WTC11 (cell line): ENCODE measurements at places on chromosomes 2 and 18. TPM values are rescaled to one million over a fixed set of nuclear protein-coding genes. Genes with fewer than 3 reads are reported as not detected.

MYO1B gene
- total RNA-seq, result 39.0 to 43.6 TPM (median 43.5 TPM) in 3 replicates

RUFY4 gene
- 0.31 to 0.64 TPM (median 0.57 TPM) in 3 replicates for total RNA-seq

COLEC11 gene
- total RNA-seq, result 0.69 to 1.3 TPM (median 0.87 TPM) in 3 replicates

CCDC85A gene
- 0.22 to 0.27 TPM (median 0.25 TPM) in 3 replicates for total RNA-seq

FAM161A gene
- 11.0 to 12.4 TPM (median 11.9 TPM) in 3 replicates for total RNA-seq

IER3IP1 gene
- total RNA-seq, result 6.7 to 7.7 TPM (median 7.3 TPM) in 3 replicates

- H3K27ac ChIP-seq, result no peak overlapping the region
- no peaks in the 10 kb centered on the region for H3K27me3 ChIP-seq
- no peak for DNase-seq
- H3K4me3 ChIP-seq, result no peak overlapping the region
Observed at GRCh38 chr2:10526281-10527000, 78.3 kb upstream of the ODC1 start.

GRCh38 chr2:204389120-204389519 is 156.2 kb upstream of the PARD3B start:
- DNase-seq, result no peak
- H3K27ac ChIP-seq, result no peak overlapping the region
- no peak overlapping the region for H3K4me3 ChIP-seq
- H3K27me3 ChIP-seq, result no peaks in the 10 kb centered on the region
- no peaks in the 10 kb centered on the region for H3K36me3 ChIP-seq

DNA sequence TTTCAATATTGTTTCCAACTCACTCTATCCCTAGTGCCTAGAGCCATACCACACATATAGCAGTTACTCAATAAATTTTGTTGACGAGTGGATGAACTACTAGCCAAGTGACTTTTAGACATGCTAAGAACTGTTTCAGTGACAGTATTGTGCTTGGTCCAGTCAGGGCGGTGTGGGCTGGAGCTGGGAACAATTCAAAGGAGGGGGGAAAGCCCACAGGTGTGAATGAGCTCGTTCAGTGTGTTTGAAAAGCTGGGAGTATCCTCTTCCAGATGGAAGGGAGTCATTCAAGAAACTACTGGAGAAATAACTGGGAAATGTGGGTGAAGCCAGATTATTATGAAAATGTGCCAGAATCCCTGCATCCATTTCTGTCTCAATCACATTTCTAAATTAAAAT is 1.7 kb upstream of the SERPINE2 start:
- no peaks in the 10 kb centered on the region for H3K36me3 ChIP-seq
- H3K27me3 ChIP-seq, result peaks cover 60% of the 10 kb centered on the region
- no peak for DNase-seq
- H3K27ac ChIP-seq, result no peak overlapping the region
- H3K4me1 ChIP-seq, result peaks cover 24% of the 10 kb centered on the region
- H3K4me3 ChIP-seq, result peak overlapping the region; percentile 9; the same call in 1 of the 2 replicates

DNA sequence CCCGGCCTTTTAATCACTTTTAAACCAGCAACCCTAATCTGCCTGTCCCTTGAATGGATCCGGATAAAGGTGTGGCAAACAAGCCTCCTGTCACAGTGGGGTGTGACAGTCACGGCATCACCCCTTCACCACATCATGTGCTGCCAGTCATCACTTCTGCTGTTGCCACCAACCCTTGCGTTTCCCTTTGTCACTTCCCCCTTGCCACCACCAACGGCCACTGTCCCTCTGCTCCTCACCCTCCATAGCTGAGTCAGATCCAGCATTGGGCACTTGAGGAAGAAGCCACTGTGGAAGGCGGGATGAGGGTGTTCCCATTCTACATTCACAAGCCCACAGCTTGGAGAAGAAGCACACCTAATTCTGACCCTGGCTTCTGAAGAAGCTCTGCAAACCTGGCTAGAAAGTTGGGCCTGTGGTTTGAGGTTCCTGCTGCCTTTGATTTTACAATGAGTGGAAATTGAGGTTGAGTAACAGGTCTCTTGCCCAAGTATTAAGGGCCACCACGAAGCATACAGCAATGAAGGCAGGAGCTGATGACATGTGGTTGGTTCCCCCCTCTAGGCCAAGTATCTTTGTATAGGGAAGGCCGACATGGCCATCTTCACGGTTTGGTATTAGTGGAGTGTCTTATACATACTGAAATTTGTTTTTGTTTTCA is 22.9 kb upstream of the DARS1 start:
- no peak overlapping the region for H3K27ac ChIP-seq
- peaks cover 13% of the 10 kb centered on the region for H3K36me3 ChIP-seq
- DNase-seq, result no peak
- H3K4me3 ChIP-seq, result no peak overlapping the region

- H3K27me3 ChIP-seq, result no peaks in the 10 kb centered on the region
- peaks cover 5% of the 10 kb centered on the region; the same call in 1 of the 2 replicates for H3K36me3 ChIP-seq
- DNase-seq, result no peak
- H3K4me1 ChIP-seq, result peaks cover 23% of the 10 kb centered on the region
- peak overlapping the region; percentile 57 for H3K27ac ChIP-seq
Observed at GRCh38 chr18:9630444-9630843, 16.1 kb upstream of the PPP4R1 start.

DNA sequence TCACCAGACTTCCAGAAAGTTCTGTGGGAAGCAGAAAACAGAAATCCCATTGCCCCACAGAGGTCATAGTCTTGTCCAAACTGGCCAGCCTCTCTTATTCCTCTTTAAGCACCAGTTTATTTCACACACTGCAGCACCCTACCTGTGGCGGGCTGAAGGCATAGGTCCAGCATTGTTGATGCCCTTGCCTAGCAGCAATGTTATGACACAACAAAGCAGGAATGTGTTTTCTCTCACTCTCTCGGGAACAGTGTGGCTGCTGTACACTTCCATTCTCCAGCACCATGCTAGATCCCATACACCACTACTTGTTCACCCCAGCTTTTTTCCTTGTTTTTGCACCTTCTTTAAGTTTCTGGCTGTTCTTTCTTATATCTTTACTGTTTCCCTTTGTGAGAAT is 181.6 kb downstream of the DNAH6 start:
- DNase-seq, result no peak
- H3K36me3 ChIP-seq, result 0 out of 2 replicates have a peak, but pooled peaks cover 2% of the 10 kb centered on the region
- H3K27me3 ChIP-seq, result no peaks in the 10 kb centered on the region
- no peak overlapping the region for H3K4me3 ChIP-seq
- peaks cover 2% of the 10 kb centered on the region; the same call in 1 of the 2 replicates for H3K4me1 ChIP-seq
